ENCODE measurements at places on chromosomes 2 and 18.
A peak's percentile ranks its signal among the peaks of the same experiment; 100 is the strongest.

DNA sequence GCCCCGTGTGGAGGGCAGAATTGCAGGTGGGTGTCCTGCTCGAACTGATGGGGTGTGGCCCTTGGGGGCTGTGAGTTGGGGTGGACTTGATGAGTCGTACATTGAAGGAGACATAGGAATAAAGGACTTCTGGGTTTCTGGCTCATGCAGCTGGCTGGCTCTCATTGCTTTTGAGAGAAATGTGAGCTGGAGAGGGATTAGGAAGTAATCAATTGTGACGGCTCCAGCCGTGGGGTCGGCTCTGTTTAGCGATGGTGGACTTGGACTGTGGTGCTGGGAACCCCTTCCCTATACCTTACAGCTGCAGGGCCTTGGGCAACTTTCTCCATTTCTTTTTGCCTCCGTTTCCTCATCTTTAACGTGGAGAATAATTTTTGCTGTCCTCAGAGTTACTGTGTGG, 9.2 kb downstream of the IMPA2 start:
- DNase-seq = no peak

- no peak for DNase-seq
Measured at GRCh38 chr2:78546843-78547242, 478.7 kb upstream of the REG3G start.

GRCh38 chr18:35506024-35506712, 8.4 kb upstream of the INO80C start:
- no peak for DNase-seq

DNA sequence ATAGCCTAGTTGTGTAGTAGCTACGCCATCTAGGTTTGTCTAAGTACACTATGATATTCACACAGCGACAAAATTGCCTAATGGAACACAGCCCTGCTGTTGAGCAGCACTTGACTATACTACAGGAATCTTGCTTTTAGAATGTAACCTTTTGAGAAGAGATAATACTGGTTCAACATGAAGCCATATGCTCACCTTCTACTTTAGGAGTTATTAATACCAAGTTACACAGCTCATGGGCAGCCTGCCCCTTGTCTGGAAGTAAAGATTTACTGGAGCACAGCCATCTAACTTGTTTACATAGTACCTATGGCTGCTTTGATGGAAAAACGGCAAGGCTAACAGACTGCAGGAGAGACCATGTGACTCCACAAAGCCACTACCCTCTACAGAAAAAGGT, 174.8 kb downstream of the DYM start:
- no peak for DNase-seq

DNA sequence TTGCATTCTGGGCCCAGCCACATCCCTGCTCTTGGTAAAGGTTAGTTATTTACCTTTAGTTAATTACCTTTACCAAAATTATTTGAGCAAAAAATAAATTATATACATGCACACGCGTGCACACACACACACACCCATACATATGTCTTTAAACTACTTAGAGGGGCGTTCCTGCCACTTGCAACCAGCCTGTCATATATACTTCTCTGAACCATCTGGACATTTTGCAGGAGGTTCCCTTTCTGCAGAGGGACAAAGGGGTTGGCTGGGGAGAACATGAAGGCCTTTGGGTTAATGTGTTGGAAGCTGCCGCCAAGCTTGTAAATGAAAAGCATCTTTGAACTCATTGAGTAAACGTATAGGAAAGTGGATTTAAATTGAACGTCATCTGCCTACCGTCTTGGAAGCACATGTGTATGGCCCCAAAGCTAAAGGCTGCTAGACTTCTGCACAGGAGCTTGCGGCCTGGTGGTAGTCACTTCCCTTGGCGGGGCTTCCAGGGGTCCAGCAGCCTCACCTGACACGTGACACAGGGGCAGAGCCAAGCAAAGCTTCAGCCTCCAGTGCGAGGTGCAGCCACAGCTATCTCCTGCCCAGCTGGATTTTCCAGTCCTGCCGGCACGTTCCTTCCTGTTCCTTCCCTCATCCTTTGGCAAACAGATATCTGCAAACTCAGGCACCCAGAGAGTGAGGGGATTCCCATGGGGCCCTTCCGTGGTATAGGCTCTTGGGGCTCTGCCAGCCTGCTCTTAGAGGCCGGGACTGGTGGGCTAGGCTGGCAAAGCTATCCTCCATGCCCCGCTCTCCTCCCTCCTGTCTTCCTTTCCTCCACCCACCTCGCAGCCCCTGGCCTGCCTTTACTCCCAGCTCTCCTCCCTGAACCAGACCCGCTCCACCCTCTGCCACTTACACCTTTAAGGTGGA, 46.1 kb downstream of the SERTAD2 start:
- DNase-seq = no peak

GRCh38 chr2:15748736-15749323, 157.2 kb downstream of the DDX1 start:
- no peak for DNase-seq

DNA sequence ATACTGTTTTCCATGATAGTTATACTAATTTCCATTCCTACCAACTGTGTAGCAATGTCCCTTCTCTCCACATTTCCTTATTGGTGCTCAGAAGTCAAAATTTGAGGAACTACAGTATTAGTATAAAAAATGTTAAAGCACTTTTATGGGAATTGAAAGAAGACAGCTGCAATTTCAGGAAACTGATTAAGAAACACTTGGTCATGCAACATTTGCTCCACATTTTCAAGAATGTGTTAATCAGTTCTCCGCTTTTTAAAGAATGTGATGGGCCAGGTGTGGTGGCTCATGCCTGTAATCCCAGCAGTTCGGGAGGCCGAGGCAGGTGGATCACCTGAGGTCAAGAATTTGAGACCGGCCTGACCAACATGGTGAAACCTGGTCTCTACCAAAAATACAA, 33.6 kb upstream of the MGAT4A start:
- no peak for DNase-seq

DNA sequence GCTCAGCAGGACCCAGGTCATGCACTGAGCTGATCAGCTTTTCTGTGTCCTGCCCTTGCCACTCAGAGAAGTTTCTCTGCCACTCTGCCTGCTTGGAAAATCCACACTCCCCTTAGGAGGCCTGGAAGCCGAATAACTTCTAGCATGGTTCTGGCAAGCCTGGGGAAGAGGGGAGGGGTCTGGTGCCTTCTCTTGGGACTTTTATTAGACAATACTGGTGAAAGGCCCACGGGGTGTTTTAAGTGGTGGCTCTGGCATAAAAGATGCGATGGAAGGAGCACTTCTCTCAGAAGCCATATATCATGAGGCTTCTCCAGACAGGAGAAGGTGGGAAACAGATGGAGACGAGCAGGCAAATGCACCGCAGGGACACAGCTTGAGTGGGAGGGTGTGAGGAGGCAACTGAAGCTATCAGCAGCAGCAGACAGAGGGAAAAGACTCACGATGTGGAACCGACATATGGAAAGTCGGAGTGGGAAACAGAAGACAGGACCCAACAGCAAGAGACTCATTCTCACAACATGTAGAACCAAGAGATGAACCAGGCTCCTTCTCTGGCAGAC, 141.8 kb upstream of the CTNNA2 start:
- DNase-seq = no peak

DNA sequence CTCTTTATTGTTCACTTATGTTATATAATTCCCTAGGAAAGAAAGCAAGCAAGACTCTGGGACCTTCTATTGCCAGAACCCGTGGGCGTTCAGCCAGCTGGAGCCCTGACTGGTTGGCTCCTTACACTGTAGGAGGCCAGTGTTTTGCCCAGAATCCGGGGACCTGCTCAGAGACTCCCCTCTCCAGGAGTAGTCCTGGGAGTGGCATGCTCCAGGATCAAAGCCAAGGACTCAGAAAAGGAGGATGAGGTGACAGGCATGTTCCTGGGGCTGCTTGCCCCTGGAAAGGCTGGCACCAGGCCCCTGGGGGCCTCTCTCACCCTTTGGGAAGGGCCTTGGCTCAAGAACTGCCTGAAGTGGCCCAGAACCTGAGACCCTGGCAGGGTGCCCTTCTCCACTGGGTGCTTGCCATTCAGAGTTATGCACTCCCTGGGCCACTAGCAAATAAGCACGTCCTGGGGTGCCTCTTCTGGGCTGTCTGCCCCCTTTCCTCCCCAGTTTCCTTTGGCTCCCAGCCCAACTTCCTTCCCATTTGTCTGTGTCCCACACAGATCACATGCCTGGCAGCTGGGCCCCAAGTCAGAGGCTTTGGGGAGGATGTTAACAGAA, 19.6 kb upstream of the KIF3C start:
- no peak for DNase-seq

GRCh38 chr2:239674101-239674980, 273.5 kb upstream of the HDAC4 start:
- DNase-seq = no peak

GRCh38 chr2:24947561-24948157, 24.1 kb downstream of the DNAJC27 start:
- no peak for DNase-seq

GRCh38 chr18:42338683-42339082, 383.6 kb downstream of the PIK3C3 start:
- DNase-seq = no peak

DNA sequence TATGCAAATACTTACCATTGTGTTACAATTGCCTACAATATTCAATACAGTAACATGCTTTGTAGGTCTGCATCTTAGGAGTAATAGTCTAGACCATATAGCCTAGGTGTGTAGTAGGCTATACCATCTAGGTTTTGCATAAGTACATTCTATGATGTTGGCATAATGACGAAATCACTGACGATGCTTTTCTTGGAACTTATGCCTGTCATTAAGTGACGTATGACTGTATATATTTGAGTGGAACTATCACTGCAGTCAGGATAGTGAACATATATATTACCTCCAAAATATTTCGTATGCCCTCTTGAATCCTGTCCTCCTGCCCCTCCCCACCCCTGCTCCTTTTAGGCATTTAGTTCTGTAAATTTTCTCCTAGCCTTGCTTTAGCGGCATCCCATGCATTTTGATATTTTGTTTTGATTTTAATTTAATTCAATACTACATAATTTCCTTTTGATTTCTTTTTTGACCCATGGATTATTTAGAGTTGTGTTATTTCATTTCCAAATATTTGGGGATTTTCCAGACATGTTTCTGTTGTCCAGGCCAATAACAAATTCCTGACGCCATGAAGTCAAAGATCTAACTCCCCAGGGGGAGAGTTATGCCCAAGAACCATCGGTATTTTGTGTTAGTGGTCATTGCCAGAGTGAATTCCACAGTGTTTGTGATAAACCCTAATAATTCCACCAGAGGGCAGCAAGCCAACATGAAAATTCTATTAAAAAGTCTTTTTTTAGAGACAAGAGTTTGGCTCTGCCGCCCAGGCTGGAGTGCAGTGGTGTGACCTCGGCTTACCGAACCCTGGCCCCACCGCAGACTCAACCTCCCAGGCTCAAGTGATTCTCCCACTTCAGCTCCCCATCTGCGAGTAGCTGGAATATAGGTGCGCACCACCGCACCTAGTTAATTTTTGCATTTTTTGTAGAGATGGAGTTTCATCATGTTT, 24.2 kb upstream of the CASP8 start:
- peak; percentile 67 for DNase-seq

GRCh38 chr2:189661148-189661956, at the start of gene ASNSD1:
Gene ASNSD1, plus strand, starts transcription at chr2:189661459. Its CDS starts 4,674 bp downstream, at chr2:189666133.
- peak; percentile 100 for DNase-seq

DNA sequence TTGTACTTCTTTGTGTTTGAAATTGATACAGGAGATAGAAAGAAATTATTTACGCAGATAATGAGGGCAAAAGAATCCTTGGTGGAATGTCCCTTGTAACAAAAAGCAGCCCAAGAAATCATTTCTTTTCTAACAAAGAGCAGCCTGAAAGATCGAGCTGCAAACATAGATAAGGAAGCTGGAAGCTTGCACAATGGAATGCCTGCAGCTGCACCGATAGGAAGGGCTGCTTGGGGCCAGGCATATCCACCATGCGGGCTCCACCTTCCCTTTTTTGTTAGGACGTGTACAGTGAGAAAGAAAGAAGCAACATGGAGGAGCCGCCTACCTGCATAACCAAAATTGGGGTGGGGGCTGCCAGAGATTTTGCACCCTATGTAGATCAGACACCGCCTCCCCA, 568.7 kb downstream of the METTL4 start:
- DNase-seq = no peak

- no peak for DNase-seq
Measured at GRCh38 chr2:236692937-236693336, 123.3 kb downstream of the ACKR3 start.

DNA sequence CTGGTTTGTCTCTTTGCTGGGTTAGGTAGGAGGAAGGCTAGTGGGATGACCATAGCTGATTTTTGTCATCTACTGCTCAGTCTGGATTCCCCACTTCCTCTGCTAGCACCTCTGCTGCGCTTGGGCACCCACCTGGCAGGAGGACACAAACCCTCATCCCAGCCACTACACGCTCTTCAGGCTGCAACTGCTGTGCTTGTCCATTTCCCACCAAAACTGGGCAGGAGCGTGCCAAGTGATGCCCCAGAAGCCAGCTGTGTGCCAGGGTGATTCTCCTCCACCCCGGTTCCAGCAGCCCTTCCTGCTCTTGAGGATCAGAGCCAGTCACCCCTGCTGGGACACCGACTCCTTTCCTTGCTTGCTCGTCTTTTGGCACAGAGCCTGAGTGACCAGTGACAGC, 15.7 kb upstream of the PER2 start:
- no peak for DNase-seq

- DNase-seq = no peak
Measured at GRCh38 chr2:46086578-46087070, 210.6 kb upstream of the EPAS1 start.

DNA sequence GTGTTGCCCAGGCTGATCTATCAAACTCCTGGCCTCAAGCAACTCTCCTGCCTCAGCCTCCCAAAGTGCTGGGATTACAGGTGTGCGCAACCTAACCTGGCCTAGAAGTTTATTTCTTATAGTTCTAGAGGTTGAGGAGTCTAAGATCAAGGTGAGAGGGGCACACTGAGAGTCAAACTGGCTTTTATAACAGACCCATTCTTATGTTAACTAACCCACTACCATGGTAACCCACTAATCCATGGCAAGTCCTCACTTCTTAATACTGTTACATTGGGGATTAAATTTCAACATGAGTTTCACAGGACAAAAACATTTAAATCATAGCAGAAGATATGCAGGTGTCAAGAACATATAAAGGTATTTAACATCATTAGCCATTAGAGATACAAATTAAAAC, 50.6 kb downstream of the MDH1 start:
- no peak for DNase-seq

- no peak for DNase-seq
Measured at GRCh38 chr2:100301881-100302584, 20.3 kb downstream of the LONRF2 start.

DNA sequence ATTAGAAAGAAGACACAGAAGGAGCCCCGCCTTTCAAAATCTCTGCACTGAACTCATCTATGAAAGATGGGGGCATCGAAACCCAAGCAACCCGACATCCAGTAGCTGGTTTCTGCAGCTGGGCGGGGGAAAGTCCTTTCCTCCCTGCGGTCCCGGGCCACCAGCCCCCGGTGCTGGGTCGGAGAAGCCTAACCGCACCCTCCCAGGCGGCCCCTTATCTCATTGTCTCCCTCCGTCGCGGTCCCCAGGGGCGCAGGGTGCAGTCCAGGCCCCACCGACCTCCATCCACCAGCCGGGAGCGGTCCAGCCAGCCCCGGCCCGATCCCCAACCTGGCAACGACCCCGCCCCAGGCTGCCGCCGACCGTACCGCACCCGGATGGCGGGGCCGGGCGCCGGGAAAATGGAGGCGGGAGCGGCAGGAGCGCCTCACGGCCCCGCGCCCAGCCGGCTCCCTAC, 452 bp downstream of the RAPH1 start:
- DNase-seq = no peak
